Fibroblast of skin of right biceps (primary cell): ENCODE measurements at places on chromosomes 5 and 9.

GRCh38 chr9:83701286-83701685 is 6.5 kb downstream of the UBQLN1 start:
- DNase-seq, result no peak

DNA sequence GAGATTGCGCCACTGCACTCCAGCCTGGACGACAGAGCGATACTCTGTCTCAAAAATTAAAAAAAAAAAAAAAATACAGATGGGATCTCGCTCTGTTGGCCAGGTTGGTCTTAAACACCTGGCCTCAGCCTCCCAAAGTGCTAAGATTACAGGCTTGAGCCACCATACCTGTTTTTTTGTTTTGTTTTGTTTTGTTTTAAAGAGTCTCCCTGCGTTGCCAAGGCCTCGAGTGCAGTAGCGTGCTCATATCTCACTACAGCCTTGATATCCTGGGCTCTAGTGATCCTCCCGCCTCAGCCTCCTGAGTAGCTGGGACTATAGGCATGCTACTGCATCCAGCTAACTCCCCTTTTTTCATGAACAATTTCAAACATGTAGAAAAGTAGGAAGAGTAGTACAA is 7.2 kb downstream of the ATP6V0E1 start:
- no peak for DNase-seq

DNA sequence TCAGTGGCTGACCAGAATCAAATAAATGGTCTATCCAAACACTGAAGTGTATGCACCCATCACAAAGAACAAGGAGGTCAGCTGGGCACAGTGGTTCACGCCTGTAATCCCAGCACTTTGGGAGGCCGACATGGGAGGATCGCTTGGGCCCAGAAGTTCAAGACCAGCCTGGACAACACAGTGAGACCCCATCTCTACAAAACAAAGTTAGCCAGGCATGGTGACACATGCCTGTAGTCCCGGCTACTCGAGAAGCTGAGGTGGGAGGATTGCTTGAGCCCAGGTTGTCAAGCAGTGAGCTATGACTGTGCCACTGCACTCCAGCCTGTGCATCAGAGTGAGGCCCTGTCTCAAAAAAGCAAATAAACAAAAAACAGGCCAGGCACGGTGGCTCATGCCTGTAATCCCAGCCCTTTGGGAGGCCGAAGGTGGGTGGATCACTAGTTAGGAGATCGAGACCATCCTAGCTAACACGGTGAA is 40.5 kb downstream of the SEMA4D start:
- DNase-seq, result no peak

- no peak for DNase-seq
Observed at GRCh38 chr5:115561176-115561575, 16.6 kb upstream of the FEM1C start.

GRCh38 chr9:21210311-21210710 is 3.4 kb upstream of the IFNA10 start:
- DNase-seq, result no peak

- DNase-seq, result no peak
Observed at GRCh38 chr5:11396917-11397316, 507.3 kb downstream of the CTNND2 start.

DNA sequence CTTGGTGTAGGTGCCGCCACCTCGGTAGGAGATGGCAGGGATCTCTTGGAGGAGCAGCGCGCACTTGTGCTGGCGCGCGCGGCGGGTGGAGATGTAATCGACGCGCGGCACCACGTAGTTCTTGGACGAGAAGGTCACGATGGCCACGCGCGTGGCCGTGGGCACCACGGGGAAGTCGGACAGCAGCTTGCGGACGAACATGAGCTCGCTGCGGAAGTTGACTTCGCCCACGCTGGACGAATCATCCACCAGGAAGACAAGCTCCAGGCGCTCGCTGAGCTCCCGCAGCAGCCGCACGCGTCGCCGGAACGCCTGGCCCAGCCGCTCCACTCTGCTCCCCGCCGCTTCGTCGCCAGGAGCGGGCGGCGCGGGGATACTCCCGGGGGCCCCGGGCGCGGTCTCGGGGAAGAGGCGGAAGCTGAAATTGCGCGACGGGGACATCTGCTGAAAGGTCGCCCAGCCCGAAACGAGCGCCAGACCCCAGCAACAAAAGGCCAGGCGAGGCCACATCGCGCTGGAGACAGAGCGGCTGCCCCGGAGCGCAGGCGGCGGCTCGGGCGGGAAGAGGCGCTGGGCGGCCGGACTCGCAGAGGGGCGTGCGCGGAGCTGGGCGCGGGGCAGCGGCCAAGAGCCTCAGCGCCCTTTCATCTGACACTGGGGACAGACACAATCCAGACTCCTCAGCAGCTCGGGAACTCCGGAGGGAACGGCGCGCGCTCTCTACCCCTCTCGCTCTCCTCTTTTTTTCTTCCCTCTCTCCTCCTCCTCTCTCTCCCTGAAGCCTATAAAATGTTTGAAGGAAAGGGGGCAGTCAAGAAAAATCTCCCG is at the start of gene SVEP1:
Gene SVEP1, minus strand, starts transcription at position 708 of the 828 bp plus-strand sequence. Its CDS starts 198 bp downstream, at position 510.
- peak; percentile 58 for DNase-seq

- DNase-seq, result peak; percentile 1
Observed at GRCh38 chr5:109553846-109554245, 135.9 kb upstream of the MAN2A1 start.

DNA sequence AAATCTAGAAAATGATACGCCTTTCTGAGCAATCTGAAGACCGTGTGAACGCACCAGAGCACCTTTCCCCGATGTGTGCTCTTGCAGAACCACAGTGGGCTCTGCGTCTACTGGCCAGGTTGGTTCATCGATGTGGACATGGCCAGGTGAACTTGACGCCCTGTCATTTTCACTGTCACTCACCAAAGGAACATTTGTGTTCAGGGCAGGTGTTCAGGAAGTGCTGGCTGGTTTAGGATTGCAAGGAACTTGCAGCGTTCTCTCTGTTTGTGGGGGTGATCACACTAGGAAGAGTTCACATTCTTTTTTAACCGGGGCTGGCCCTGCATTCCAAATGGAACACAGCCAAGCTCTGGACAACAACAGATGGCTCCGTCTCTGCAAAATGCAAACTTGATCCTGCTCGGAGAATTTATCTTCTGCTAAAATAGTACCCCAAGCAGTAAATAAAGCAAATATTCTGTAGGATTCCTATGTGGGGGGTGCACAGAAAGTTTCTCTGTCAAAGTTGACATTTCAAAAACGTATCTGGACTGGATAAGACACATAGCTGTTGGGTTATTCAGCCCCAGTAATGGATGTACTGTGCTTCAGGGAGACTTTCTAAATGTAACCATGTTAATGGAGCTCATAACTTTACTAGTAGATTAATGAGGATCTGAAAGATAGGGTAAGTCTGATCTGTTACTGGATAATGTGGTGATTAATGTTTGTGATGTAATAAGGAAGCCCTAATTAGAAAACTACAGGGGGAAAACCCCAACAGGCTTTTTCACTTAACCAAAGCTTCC is 45.7 kb upstream of the FANCC start:
- DNase-seq, result peak; percentile 56

GRCh38 chr5:87946271-87946670 is 322.4 kb downstream of the TMEM161B start:
- DNase-seq, result no peak

DNA sequence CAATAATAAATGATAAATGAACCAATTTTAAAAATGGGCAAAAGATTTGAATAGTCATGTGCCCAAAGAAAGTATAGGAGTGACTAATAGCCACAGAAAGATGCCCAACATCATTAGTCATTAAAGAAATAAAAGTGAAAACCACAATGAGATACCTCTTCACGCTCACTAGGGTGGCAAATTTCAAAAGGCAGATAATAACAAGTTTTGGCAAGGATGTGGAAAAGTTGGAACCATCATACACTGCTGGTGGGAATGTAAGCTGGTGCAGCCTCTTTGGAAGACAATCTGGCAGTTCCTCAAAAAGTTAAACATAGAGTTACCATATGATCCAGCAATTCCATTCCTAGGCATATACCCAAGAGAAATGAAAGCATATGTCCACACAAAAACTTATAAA is 1819.8 kb downstream of the MAT2B start:
- peak; percentile 58 for DNase-seq

DNA sequence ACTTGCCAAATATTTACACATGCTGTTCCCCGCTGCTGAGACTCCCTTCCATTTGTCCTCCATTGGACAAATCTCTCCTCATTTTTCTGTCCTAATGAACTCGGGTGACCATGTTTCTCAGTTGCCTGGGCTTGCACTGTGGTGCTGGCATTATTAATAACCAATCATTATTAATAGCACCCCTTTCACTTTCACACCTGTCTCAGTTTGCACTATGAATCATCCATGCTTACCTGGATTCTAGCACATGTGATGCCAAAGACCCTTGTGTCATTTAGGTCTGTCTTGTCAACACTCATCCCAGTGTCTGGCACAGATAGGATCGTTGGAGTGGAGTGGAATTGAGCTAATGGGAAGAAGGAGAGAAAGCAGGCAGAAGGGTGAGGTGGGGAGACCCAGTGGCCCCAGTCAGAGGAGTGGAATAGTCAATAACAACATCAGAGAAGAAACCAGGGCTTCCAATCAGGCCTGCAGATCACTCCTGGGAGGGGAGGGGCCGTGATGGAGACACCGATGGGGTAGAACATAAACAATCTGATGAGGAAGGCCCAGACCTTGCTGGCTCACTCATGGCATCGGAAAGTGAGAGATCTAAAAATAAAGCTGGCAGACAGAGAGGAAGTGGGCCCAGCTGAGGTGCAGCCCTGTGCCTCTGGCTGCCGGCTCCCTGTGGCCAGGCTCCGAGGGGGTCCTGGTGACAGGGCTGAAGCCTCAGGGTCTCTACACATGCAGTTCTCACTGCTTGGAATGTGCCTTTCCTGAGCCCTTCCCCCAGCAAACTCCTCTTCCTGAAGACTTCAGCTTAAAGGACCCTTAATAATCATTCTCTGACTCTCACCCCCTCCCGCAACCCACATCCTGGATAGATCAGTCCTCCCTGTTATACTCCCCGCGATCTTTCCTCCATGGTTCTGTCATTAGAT is 33.5 kb upstream of the CRB2 start:
- peak; percentile 31 for DNase-seq

GRCh38 chr9:100729336-100729895 is 151.5 kb downstream of the CAVIN4 start:
- no peak for DNase-seq

DNA sequence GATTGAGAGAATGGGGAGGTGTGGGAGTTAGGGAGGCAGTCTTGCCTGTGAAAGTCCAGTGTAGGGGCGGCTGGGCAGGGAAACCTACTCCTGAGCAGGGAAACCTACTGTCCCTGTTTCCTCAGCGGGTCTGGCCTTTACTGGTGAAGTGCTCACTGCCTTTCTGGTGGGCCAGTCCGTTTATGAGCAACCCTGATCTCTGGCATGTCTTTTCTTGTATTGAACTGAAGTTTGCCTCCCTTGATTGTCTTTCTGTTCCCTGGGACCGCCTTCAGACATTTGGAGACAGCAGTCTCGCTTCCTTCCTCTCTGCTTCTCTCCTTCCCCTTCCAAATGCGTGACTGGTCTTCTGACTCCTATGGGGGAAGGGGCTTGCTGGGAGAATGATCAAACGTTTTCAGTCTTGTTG is 2.9 kb downstream of the SNX18 start:
- peak; percentile 72 for DNase-seq

DNA sequence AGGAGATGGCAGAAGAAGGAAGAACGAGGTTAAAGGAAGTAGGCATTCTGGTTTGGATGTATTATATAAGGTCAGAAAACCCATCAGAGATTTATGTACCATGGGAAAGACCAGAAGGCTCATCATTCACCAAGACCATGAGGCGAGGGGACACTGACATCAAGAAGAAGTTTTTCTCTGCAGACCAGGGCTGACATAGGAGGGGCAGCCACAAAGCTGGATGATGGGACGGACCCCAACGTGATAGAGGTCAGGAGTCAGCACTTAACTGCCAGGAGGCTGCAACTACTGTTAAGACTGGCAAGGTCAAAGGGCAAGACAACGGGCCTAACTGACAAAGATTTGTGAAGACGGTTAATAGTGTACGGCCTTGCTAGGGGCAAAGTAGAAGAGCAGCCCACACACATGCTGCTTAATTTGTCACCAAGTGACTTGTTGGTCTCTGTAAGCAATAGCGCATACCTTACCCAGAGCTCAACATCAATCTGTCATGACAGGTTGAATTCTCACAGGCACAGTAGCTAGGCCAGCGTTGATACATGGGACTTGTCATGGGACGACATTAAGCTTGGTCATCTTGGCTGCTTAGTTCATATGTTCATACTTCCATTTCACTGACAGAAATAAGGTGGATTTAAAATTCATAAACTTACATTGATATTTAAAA is 579.7 kb upstream of the CDH10 start:
- DNase-seq, result no peak

DNA sequence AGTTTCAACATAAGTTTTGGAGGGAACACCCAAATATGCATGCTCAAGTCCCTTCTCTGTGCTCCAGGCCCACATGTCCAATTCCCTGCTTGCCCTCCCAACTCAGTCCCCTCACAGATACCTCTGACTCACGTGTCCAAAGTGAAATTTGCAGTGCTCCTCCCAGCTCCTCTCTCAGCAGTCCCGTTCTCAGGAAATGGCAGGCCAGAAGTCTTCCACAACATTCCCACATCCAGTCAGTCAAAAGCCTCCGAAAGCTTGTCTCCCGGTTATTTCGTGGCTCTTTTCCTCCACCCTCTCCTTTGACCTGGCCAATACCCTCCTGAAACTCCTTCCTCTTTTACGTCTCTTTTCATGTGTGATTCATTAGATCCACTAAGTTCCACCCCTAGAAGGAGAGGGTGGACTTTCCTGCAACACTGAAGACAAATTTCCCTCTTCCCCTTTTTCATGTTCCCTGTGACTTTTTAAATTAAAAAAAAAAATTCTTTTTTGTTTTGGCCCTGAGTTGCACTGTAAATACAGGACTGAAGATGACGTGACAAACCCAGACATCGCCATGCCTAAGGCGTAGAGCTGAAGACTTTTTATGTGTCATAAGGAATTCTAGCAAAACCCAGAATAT is 12.8 kb upstream of the MGAT1 start:
- no peak for DNase-seq

GRCh38 chr5:12910641-12911040 is 1006.4 kb upstream of the CTNND2 start:
- DNase-seq, result peak; percentile 41

DNA sequence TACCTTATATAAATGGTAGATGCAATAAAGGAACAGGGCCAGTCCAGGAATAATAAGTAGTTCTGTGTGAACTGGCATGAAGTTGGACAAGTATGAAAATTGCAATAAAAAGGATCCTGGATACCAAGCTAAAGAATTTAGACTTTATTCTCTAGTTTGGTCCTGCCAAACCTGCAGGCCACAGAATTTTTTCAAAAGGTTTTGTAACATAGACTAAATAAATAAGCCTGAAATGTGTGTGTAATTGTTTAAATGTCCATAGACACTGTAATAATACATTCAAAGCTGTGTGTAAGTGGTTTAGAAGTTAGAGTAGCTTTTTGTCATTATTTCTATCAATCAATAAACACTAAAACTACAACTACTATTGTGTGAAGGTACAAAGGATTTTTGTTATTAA is 75.8 kb upstream of the PLPP1 start:
- no peak for DNase-seq

- DNase-seq, result peak; percentile 84
Observed at GRCh38 chr5:65721720-65722574, at the start of the genes NLN and SGTB. TSS of gene NLN (plus strand) at chr5:65722205. CDS start at chr5:65722374, 169 bp downstream. TSS of gene SGTB (minus strand) at chr5:65722109. CDS start at chr5:65720807, 1,302 bp downstream.

- peak; percentile 93 for DNase-seq
Observed at GRCh38 chr9:132214027-132214622, 52.3 kb downstream of the NTNG2 start.

- DNase-seq, result no peak
Observed at GRCh38 chr9:110837401-110838005, 168.9 kb downstream of the MUSK start.
